Activated CD8-positive, alpha-beta memory T cell treated with anti-CD3 and anti-CD28 coated beads for 48 hours (primary cell): ENCODE measurements at places on chromosomes 4 and X.

DNA sequence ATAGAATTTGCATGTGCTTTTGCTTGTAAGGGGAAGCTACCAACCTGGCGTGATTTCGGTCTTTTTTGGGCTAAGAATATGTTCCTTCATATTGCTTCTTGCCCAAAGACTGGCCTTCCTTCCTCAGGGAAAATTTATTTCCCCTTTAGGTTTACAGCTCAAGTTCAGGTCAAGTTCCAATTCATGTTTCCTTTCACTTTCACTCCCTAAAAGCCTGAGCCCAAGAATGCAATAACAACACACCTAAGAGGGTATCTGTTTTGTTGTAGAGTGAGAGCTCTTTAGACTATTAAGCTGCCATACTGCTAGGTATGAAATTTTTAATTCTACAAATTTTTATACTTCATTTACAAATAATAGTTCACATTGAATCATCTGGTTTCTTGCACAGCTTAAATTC, 299.6 kb downstream of the TLL1 start:
- DNase-seq, result no peak

GRCh38 chr4:184899261-184900134, 73.7 kb upstream of the ACSL1 start:
- DNase-seq, result no peak

DNA sequence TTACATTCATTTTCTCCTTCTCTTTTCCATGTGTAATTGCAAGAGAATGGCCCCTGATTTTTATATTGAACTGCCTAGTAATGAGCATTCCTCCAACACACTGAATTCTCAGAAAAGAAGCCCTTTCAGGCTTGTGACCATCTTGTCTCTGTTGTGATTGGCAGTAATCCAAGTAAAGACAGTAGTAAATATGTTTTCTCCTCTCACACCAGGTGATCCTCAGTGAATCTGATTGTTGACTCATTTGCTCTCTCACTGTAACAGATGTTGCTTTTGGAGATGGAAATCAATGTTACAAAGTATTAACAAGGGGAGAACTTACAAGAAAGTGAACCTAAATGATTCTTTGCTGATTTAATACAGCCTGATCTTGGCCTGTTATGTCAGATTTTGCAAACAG, 271.0 kb downstream of the AFF2 start:
- no peak for DNase-seq

- no peak for DNase-seq
Measured at GRCh38 chr4:53494851-53495250, 96.4 kb downstream of the LNX1 start.

DNA sequence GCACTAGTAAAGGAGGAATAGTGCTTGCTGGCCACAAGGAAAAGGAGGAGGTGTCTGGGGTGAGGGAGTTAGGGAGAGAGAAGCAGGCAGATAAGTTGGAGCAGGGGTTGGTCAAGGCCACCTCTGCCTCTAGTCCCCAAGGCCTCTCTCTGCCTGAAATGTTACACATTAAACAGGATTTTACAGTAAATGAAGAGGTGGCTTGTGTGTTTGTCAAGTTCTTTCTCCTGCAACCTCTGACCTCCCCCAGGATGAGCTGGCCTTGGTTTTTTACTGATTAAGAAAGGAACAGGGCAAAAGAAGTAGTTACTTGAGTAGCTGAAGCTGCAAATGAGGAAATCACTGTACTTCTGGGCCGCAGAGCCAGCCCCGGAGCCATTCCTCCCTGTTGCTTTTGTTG, 2.0 kb downstream of the GJB1 start:
- no peak for DNase-seq

DNA sequence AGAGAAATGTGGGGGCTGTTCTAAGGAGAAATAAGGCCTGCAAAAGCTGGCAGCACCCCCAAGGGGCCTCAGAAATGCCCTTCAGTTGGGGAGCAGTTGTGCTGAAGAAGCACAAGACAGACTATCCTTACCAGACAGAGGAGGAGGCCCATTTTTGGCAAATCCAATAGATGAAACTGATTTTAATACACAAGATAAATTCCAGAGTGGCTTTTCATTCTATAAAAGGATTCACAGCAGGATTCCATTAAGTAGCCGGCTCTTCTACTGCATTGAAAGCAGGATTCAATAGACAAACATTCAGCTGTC, 8.1 kb downstream of the SEPTIN6 start:
- DNase-seq, result no peak

- no peak for DNase-seq
Measured at GRCh38 chr4:118742050-118742449, 56.9 kb downstream of the METTL14 start.

DNA sequence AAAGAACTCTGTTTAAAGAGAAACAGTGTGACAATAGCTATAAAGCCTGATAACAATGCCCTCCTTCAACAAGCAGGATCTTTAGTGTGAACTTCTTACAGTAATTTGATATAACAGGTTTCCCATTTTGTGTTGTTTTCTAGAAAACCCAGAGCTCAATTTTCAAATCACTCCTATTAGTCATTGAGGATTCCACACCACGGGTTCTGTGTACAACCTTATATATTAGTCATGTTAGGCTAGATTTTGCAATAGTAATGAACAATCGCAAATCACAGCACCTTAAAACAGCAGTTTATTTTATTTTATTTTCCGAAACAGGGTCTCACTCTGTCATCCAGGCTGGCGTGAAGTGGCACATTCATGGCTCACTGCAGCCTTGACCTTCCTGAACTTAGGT, 1020.9 kb upstream of the INTU start:
- no peak for DNase-seq

GRCh38 chr4:38069271-38069760, 109.1 kb downstream of the PTTG2 start:
- DNase-seq, result no peak

DNA sequence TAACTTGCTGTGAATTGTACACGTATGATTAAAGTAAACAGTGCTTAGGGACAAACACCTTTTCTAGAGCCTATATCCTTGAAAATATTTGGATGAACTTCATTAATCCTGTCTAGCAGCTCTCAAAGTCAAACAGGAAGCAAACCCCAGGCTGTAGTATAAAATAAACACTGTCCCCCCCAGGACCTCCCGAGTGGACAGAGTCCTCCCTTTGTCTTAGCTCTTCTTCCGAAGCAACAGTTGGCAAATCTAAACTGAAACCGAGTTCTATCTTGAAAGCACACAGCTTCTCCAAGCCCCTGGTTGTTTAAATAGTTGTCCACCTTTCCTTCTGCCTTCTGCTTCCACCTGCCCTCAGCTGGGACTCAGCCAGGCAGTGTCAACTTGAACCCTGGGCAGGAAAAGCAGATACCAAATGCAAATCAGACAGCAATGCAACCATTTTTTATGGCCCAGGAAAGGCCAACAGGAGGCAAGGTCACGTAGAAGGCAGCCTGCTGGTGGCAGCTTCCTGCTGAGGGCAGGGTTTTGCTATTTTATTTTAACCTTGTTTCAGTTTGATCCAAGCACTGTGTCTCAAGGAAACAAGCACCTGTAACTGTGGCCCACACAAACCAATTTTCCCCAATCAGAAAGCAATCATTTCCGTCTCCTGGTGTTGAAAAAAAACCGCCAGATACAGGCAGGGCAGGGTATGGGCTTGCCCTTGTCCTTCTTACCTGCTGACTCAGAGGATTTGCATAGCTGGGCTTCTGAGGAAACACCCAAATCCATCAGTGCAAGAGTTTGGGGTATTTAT, 110.3 kb upstream of the KIT start:
- no peak for DNase-seq

GRCh38 chrX:675955-676295, 45.3 kb downstream of the SHOX start:
- DNase-seq, result no peak

DNA sequence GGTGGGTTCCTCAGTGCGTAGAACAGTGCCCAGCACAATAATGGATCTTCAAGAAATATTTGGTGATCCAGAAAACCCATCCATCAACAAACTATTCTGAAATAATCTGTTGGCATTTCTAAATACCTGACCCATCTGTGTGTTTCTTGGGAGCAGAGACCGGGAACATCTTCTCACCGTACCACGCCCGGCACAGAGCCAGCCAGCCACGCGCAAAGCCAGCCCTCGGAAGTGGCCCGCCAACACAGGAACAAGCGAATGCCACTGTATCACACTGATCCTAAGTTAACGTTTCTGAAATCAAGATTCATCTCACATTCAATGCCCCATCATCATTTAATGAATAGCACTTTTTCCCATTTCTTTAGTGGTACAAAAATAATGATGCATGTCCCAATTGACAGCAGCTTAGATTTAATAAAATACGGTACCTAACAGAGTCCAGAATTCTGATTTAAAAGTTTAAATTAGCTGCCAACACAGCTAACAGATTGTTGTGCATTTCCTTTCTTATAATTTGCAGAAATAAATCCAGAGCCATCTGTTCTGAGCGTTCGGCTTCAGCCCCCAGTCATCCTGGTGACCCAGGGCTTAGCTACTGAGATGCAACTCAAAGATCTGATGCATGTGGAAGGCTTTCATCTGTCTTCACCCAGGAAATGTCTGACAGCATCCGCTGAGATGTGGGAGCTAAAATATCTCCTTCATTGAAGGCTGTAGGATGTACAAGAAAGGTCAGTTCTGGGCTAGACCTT, 44.2 kb downstream of the JAKMIP1 start:
- DNase-seq, result no peak

DNA sequence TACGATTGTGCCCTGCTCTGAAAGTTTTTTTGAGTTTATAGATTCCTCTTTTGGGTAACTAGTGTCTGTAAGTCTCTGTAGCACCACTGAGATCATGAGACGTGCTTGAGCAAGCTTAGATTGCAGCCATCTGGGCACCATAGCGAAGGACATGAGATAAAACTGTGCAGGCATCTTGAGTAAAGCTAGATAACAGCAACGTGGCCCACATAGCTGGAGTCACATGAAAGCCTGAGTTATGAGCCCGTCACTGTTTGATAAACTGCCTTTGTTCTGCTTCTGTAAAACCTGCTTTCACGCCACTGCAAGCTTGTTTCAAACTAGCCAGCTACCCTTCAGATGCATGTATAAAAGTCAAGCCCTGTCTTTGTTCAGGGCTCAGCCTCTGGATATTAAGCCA, 359.1 kb upstream of the CXorf51A start:
- no peak for DNase-seq
